ENCODE measurements at places on chromosomes 2 and 18. TPM values are rescaled to one million over a fixed set of nuclear protein-coding genes. Genes with fewer than 3 reads are reported as not detected.

- H3K4me1 ChIP-seq: peaks cover 4% of the 10 kb centered on the region
- H3K36me3 ChIP-seq: no peaks in the 10 kb centered on the region
- no peak for DNase-seq
- no peaks in the 10 kb centered on the region for H3K27me3 ChIP-seq
Measured at GRCh38 chr2:203714112-203714511, 7.7 kb downstream of the CD28 start.

- H3K4me1 ChIP-seq: peaks cover 40% of the 10 kb centered on the region
- DNase-seq: no peak
- no peaks in the 10 kb centered on the region for H3K27me3 ChIP-seq
- peak overlapping the region; percentile 76 for H3K27ac ChIP-seq
Measured at GRCh38 chr2:201414099-201415023, 36.9 kb downstream of the TRAK2 start.

DNA sequence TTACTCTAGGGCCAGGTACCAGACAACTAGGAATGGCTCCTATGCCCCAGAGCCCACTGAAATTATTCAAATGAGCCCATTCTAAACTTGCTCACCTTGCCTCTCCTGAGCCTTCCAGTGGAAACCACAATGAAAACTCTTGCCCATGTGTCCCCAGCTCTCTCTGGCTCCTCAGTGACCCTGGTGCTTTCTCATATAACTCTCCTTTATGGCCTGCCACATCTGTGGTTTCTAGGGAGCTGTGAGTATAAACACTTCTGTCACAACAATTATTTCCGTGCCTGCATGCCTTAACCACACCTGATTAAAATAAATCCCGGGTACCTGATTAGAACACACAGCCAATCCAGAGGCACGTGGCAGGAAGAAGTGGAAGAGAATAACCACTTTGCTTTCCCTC lies 333.0 kb upstream of the SPRED2 start:
- no peaks in the 10 kb centered on the region for H3K27me3 ChIP-seq
- no peak overlapping the region for H3K4me3 ChIP-seq
- H3K4me1 ChIP-seq: no peaks in the 10 kb centered on the region
- no peak overlapping the region for H3K27ac ChIP-seq

DNA sequence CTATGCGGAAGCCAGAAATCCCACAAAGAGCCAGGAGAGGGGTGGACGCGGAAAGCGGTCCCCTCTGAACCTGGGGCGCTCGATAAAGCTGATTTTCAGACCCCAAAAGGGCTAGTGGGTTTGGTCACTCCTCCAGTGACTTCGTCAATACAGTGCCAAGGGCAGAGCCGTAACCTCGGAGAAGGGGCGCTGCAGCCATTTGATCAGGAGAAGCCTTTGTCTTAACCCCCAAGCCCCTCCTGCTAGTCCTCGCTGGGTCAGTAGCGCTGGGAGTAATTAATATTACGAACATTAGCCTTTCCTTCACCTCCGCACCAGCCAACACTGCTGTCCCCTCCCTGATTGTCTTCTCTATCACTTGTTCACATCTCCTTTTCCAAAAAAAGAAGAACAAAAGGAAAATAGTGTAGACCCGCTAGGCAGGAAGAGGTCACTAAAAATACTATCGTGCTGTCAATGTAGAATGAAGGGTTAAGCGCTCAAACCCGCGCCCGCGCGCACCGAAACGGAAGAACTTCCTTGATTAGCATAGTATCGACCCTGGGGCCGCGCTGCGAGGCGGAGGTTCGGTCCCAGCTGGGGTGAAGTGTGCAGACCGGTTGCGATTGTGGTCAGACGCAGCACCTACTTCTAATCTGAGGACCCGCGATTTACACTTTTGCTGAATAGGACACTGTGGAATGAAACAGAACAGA lies 63.2 kb upstream of the MAPRE2 start:
- peak overlapping the region; percentile 80 for H3K4me3 ChIP-seq
- peaks cover 26% of the 10 kb centered on the region for H3K4me1 ChIP-seq
- peak overlapping the region; percentile 59 for H3K27ac ChIP-seq
- peaks cover 26% of the 10 kb centered on the region for H3K27me3 ChIP-seq
- no peaks in the 10 kb centered on the region for H3K36me3 ChIP-seq

GRCh38 chr2:171166328-171166983 lies 5.8 kb upstream of the TLK1 start:
- DNase-seq: no peak
- peaks cover 30% of the 10 kb centered on the region for H3K4me1 ChIP-seq
- no peak overlapping the region for H3K4me3 ChIP-seq
- H3K27ac ChIP-seq: no peak overlapping the region
- no peaks in the 10 kb centered on the region for H3K27me3 ChIP-seq
- H3K36me3 ChIP-seq: no peaks in the 10 kb centered on the region

GRCh38 chr2:69231612-69232277 lies 155.3 kb downstream of the GFPT1 start:
- H3K27ac ChIP-seq: peak overlapping the region; percentile 21
- no peak overlapping the region for H3K4me3 ChIP-seq
- no peaks in the 10 kb centered on the region for H3K4me1 ChIP-seq
- no peaks in the 10 kb centered on the region for H3K27me3 ChIP-seq

GRCh38 chr2:162058973-162059668 lies 14.9 kb downstream of the DPP4 start:
- no peak for DNase-seq
- H3K4me1 ChIP-seq: peaks cover 25% of the 10 kb centered on the region
- H3K36me3 ChIP-seq: no peaks in the 10 kb centered on the region
- H3K4me3 ChIP-seq: no peak overlapping the region

DNA sequence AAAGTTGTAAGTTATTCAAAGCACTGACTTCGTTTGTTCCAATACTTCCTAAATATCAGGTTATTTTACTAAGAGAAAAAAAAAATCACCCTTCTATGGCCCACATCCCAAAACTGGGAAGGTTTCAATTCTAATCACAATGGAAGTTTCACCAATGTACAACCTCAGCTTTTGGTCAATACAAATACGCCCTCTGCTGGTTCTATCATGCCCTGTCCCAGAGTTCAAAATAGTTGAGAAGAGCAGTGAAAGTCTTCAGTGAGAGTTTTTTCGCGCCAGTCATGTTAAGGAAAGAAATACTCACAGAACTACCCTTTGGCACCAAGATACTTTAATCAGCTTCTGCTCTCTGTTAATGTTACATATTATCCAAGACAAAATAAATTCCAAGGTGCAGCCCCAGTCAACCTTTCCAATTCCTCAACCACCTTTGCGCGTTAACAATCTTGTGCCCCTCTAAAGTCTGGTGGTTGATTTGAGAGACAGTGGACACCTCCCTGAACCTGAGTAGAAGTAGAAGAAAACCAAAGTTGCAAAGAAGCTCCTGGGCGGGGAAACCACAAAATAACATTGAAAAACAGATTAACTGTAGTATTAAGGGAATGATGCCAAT lies 59.9 kb downstream of the SUMO1 start:
- no peak for DNase-seq
- no peaks in the 10 kb centered on the region for H3K4me1 ChIP-seq
- no peaks in the 10 kb centered on the region for H3K27me3 ChIP-seq
- no peak overlapping the region for H3K4me3 ChIP-seq

GRCh38 chr18:44774191-44774590 lies 93.5 kb downstream of the SETBP1 start:
- H3K27ac ChIP-seq: no peak overlapping the region
- DNase-seq: no peak
- H3K4me3 ChIP-seq: no peak overlapping the region
- no peaks in the 10 kb centered on the region for H3K36me3 ChIP-seq
- H3K4me1 ChIP-seq: peaks cover 18% of the 10 kb centered on the region

DNA sequence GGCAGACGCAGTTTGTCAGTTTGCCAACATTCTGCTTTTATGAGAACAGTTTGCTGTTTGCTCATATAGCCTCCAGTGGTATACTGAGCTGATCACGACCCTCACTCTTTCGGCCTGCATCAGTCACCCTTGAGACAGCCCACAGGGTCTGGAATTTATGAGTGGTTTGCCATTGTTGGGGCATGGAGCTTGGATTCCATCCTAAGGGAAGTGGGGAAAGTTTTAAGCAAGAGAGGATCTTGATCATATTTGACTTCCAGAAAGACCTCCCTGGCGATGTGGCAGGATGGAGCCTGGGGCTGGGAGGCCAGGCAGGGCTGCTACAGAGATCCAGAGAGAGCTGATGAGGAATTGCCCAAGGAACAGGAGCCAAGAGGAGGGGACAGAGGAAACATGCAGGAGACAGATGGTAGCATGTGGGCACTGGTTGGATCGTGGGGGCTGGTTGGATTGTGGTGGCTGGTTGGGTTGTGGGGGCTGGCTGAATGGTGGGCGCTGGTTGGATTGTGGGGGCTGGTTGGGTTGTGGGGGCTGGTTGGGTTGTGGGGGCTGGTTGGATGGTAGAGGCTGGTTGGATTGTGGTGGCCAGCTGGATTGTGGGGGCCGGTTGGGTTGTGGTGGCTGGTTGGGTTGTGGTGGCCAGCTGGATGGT lies 27.3 kb upstream of the GPR17 start:
- no peaks in the 10 kb centered on the region for H3K36me3 ChIP-seq
- peak; percentile 39 for DNase-seq
- H3K4me3 ChIP-seq: no peak overlapping the region

DNA sequence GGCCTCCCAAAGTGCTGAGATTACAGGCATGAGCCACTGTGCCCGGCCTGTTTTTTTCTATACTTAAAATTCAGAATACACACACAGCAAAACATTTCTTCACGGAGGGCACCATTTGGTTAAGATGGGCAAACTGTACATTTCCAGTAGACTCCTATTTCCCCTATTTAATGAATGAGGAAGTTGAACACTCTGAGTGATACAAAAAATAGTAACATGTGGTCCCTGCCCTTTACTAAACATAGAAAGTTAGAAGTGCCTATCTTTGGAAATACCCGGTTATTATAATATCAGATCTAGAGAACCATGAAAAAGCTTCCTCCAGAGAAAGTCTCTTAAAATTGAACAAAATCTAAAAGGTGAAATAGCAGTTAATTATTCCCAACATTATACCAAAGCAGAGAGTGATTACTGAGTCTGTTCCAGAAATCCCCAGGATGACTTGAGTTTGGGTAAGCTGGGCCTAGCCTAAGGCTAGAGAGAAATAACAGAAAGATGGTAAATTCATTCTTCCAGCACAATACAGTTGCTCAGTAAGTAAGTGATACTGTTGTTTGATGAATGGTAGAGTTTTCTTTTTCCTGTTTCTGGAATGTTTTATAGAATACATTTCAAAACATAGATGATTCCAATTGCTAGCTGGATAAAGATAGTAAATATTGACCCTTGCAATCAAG lies 23.3 kb upstream of the RMC1 start:
- no peak for DNase-seq
- no peak overlapping the region for H3K4me3 ChIP-seq
- H3K27ac ChIP-seq: peak overlapping the region; percentile 70
- peaks cover 20% of the 10 kb centered on the region for H3K4me1 ChIP-seq
- peaks cover 69% of the 10 kb centered on the region for H3K36me3 ChIP-seq

GRCh38 chr2:88810017-88810416 lies 118.5 kb downstream of the RPIA start:
- no peaks in the 10 kb centered on the region for H3K27me3 ChIP-seq
- no peak overlapping the region for H3K4me3 ChIP-seq
- H3K36me3 ChIP-seq: no peaks in the 10 kb centered on the region
- DNase-seq: no peak
- no peaks in the 10 kb centered on the region for H3K4me1 ChIP-seq

DNA sequence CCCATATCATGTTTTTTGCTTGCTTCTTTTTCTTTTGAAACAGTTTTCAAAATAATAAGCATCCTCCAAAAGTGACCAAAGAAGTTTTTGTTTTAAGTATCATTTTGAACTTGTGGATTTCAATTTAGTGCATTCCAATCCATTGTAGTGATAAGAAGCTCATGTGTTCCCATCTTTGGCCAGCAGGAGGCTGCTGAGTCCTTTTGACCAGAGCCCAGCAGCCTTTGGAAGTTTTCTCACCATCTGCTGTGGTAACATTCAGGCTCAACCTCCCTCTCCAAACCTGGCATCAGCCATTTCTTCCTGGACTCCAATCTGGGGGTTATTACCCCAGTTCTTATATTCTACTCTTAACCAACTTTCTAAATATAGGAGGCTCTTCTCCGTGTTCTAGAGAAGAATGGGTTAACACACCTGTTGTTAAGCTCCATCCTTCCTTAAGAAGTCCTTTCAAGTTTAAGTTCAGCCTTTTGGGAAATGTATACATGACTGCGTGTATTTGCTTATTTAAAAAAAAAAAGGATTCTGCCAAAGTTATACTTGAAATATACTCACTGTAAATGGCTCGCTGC lies 39.0 kb upstream of the MAL start:
- no peaks in the 10 kb centered on the region for H3K36me3 ChIP-seq
- H3K27ac ChIP-seq: no peak overlapping the region
- DNase-seq: no peak
- peaks cover 13% of the 10 kb centered on the region for H3K27me3 ChIP-seq
- H3K4me1 ChIP-seq: no peaks in the 10 kb centered on the region

DNA sequence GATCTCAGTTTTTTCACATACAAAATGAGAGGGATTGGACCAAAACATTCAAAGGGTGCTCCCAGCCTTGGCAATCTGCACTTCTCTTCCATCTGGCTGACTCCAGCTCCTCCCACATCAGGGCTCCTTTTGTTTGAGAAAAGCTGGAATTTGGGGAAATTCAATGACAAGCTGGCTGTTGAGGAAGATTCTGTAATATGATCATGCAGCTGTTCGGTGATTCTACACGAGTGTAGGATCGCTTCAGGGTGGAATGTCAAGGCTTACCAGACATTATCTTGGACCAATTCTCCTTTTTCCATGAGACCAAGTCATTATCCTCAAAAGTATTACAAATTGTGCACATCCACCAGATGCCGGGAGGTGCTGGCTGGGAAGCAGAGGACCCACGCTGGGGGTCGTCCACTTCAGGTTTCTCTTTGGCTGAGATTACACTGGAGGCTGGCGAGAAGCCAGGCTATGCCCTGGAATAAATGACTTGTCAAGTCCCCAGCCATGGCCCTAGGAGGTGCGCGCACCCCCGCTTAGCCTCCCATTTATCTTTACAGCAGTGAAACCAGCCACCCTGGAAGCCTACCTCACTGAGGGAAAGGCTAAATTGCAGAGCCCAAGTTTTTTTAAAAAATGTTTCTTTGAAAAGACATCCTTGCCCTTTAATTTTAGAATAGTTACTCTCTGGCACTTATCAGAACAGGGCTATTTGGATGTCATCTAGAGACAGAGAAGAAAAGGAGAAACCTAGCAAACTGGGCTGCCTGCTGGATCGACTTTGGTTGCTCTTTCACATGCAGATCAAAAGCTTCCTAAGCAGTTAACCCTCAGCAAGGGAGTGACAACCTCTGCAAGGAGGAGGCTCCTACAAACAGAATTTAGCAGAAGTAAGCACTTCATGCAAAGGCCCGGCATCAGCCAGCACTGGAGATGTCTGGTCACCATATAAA lies 42.5 kb upstream of the LCLAT1 start:
- H3K4me1 ChIP-seq: peaks cover 24% of the 10 kb centered on the region
- H3K27me3 ChIP-seq: no peaks in the 10 kb centered on the region
- H3K36me3 ChIP-seq: no peaks in the 10 kb centered on the region
- H3K4me3 ChIP-seq: no peak overlapping the region
- no peak for DNase-seq

- H3K4me1 ChIP-seq: peaks cover 15% of the 10 kb centered on the region
- no peak overlapping the region for H3K4me3 ChIP-seq
- H3K27me3 ChIP-seq: no peaks in the 10 kb centered on the region
- no peak overlapping the region for H3K27ac ChIP-seq
Measured at GRCh38 chr2:15311201-15311907, 249.8 kb downstream of the NBAS start.

COL5A2 gene
- total RNA-seq: 12.9 TPM

CASP8 gene
- total RNA-seq: 92.5 TPM

DPP4 gene
- 13.1 TPM for total RNA-seq

C2orf78 gene
- total RNA-seq: not detected

MCEE gene
- total RNA-seq: 11.9 TPM

AFG3L2 gene
- 28.5 TPM for total RNA-seq

UGT1A5 gene
- not detected for total RNA-seq

TMEM182 gene
- 3.2 TPM for total RNA-seq

ABCG8 gene
- total RNA-seq: not detected

CFAP221 gene
- total RNA-seq: 0.65 TPM

LAMA1 gene
- total RNA-seq: 1.8 TPM

NGEF gene
- total RNA-seq: not detected

Data from spleen (tissue), 13 donors.